ENCODE measurements at places on chromosomes 1 and 21.

- H3K4me3 ChIP-seq = no peak overlapping the region
- peak; percentile 51 for DNase-seq
- H3K27me3 ChIP-seq = peaks cover 16% of the 10 kb centered on the region
- no peaks in the 10 kb centered on the region for H3K36me3 ChIP-seq
Measured at GRCh38 chr21:41121785-41122415, 46.1 kb upstream of the BACE2 start.

GRCh38 chr1:10607228-10607627 is 132.5 kb downstream of the PEX14 start:
- H3K36me3 ChIP-seq = no peaks in the 10 kb centered on the region
- H3K4me1 ChIP-seq = no peaks in the 10 kb centered on the region
- H3K27ac ChIP-seq = no peak overlapping the region
- no peak for DNase-seq
- no peaks in the 10 kb centered on the region for H3K27me3 ChIP-seq
- H3K4me3 ChIP-seq = no peak overlapping the region

- no peak for DNase-seq
- peaks cover 44% of the 10 kb centered on the region for H3K4me1 ChIP-seq
- H3K4me3 ChIP-seq = no peak overlapping the region
- peak overlapping the region; percentile 4 for H3K27ac ChIP-seq
- no peaks in the 10 kb centered on the region for H3K27me3 ChIP-seq
Measured at GRCh38 chr21:38813547-38813946, 7.8 kb downstream of the ETS2 start.

DNA sequence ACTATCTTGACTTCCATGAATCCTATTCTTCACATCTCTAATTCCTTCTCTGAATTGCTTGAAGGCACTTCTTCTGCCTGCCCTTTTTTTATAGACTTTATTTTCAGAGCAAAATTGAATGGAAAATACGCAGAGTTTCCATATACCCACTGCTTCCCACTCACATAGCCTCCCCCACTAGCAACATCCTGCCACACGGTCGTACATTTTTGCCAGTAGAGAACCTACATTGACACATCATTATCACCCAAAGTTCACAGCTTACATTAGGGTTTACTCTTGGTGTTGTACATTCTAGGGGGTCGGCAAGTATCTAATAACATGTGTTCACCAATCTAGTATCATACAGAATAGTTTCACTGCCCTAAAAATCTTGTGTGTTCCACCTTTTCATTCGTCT is 12.3 kb downstream of the EEIG2 start:
- no peak overlapping the region for H3K27ac ChIP-seq
- DNase-seq = no peak
- H3K36me3 ChIP-seq = no peaks in the 10 kb centered on the region
- no peak overlapping the region for H3K4me3 ChIP-seq

GRCh38 chr1:81452693-81453366 is 347.9 kb upstream of the ADGRL2 start:
- peak; percentile 2 for DNase-seq
- no peak overlapping the region for H3K4me3 ChIP-seq
- no peak overlapping the region for H3K27ac ChIP-seq

- H3K27me3 ChIP-seq = peaks cover 1% of the 10 kb centered on the region
- DNase-seq = no peak
Measured at GRCh38 chr1:231151811-231152210, 10.0 kb upstream of the TRIM67 start.

DNA sequence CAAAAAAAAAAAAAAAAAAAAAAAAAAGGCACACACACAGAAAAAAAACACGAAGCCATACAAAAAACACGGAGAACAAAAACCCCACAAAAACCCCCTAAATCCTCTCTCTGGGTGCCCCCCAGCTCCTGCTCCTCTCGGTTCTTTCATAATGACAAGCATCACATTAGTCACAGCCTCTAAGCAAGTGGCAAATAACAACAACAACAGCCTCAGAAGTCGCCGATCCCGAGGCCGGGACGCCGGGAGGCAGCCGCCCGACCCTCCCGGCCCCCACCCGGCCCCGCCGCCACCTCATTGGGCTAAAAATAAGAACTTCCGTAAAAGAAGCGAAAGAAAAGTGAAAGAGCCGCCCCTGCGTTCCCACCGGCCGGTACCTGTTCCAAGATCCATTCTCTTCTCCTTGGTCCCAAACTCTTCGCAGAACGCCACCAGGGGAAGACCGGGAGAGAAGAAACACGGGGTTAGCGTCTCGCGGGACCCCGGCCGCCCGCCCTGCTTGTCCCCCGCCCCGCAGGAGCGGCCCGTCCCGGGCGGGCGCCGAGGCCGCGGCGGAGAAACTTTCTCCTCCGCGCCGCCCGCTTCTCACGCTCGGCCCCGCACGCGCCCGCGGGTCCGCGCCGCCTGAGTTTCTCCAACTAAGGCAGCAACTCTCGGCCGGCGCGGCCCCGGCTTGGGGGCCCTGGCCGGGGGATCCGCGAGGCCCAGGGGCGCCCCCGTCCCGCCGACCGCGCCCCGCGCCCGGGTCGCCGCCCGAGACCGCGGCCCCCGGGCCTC is 102.8 kb downstream of the CASZ1 start:
- no peak overlapping the region for H3K27ac ChIP-seq
- peak overlapping the region; percentile 65 for H3K4me3 ChIP-seq
- no peaks in the 10 kb centered on the region for H3K4me1 ChIP-seq
- DNase-seq = no peak
- no peaks in the 10 kb centered on the region for H3K36me3 ChIP-seq
- H3K27me3 ChIP-seq = no peaks in the 10 kb centered on the region

- H3K27ac ChIP-seq = no peak overlapping the region
- no peaks in the 10 kb centered on the region for H3K27me3 ChIP-seq
- H3K36me3 ChIP-seq = no peaks in the 10 kb centered on the region
- no peaks in the 10 kb centered on the region for H3K4me1 ChIP-seq
- DNase-seq = no peak
- H3K4me3 ChIP-seq = no peak overlapping the region
Measured at GRCh38 chr21:24197132-24197643, 1410.1 kb downstream of the MRPL39 start.

- no peak within 1 kb of the TSS for H3K27ac ChIP-seq
- H3K4me3 ChIP-seq = peak within 1 kb of the TSS; percentile 56
- H3K36me3 ChIP-seq = no peaks in the 10 kb centered on the region
- H3K27me3 ChIP-seq = no peaks in the 10 kb centered on the region
- DNase-seq = no peak
Measured at GRCh38 chr1:6260961-6261614, at the start of gene GPR153. Gene GPR153 (minus strand): TSS chr1:6261098. CDS start chr1:6254905, 6,193 bp downstream.

- H3K36me3 ChIP-seq = no peaks in the 10 kb centered on the region
- no peak overlapping the region for H3K4me3 ChIP-seq
- H3K27ac ChIP-seq = no peak overlapping the region
- DNase-seq = no peak
- no peaks in the 10 kb centered on the region for H3K4me1 ChIP-seq
Measured at GRCh38 chr1:70961374-70961975, 86.1 kb downstream of the PTGER3 start.

DNA sequence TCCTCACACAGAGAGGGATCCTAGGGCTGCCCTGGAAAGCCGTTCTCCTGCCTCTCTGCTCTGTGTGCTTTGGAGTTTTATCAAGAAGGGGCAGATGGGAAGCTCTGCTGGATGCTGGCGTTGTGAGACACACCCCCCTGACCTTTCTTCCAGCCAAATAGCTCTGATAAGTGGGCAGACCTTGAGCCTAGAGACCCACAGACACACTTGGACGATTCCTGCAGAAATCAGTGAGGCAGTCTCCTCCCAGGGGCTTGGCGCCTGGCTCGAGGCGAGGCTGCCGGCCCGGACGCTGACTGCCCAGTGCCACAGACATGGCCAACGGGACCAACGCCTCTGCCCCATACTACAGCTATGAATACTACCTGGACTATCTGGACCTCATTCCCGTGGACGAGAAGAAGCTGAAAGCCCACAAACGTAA is at the start of gene MRAP:
Gene MRAP, plus strand, starts transcription at position 198 of the 424 bp plus-strand sequence. Its CDS starts 117 bp downstream, at position 315.
- no peak for DNase-seq
- H3K4me3 ChIP-seq = no peak within 1 kb of the TSS
- no peak within 1 kb of the TSS for H3K27ac ChIP-seq

DNA sequence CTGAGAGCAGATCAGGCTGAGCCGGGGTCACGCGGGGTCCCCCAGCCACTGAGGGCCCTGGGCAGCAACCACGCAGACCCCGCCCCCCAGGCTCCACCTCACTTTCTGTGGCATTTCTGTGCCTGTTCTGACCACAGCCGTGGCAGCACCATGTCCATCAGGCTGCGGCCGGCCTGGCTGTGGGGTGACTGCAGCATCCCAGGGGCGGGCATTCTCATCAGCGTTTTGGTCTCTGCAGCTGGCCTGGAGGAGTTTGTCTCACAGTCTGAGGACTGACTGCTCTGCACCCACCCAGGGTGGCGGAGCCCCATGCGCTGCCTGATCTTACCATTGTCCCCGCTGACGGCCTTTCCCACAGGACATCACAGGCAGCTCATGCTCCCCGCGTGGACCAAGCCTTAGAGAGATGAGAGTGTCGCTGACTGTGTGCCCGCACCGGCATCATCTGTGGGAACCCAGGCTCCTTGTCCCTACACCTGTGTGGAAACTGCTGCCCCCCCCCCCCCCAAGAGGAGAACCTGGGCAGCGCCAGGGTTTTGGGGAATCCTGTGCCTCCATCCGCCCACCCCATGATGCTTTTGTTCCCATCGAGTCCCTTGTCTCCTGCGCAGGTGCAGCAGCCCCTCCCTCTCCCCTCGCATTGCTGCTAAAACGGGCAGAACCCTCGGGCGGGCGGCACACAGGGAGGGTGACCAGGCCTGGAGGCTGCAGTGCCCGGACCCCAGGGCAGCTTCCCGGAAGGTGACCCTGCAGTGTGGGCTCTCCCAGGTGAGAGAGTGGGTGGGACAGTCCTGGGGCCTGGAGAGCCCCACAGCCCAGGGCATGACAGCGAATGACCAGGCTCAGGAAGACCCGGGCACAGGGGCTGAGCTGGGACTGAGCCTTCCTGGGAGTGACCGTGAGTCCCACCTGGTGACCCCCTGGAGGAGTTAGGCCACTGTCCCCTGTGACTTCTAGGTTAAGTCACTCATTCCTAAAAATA is 1.8 kb downstream of the KRTAP10-1 start:
- no peak overlapping the region for H3K27ac ChIP-seq
- no peaks in the 10 kb centered on the region for H3K27me3 ChIP-seq
- no peak for DNase-seq
- no peak overlapping the region for H3K4me3 ChIP-seq

GRCh38 chr1:37764888-37765441 is at the start of gene EPHA10:
Gene EPHA10 (minus strand): TSS chr1:37765120. CDS start chr1:37765066, 54 bp downstream.
- no peaks in the 10 kb centered on the region for H3K4me1 ChIP-seq
- no peak within 1 kb of the TSS for H3K4me3 ChIP-seq
- H3K27ac ChIP-seq = no peak within 1 kb of the TSS
- no peak for DNase-seq

- H3K27ac ChIP-seq = no peak overlapping the region
- no peak for DNase-seq
- H3K36me3 ChIP-seq = no peaks in the 10 kb centered on the region
- H3K4me1 ChIP-seq = peaks cover 10% of the 10 kb centered on the region
Measured at GRCh38 chr1:40382108-40382460, 8.6 kb downstream of the SMAP2 start.

- no peaks in the 10 kb centered on the region for H3K27me3 ChIP-seq
- H3K36me3 ChIP-seq = no peaks in the 10 kb centered on the region
- H3K4me1 ChIP-seq = no peaks in the 10 kb centered on the region
- H3K4me3 ChIP-seq = no peak overlapping the region
Measured at GRCh38 chr1:180863158-180863775, 49.4 kb upstream of the KIAA1614 start.

GRCh38 chr21:42310411-42311001 is 4.7 kb downstream of the TFF3 start:
- H3K27ac ChIP-seq = no peak overlapping the region
- peaks cover 3% of the 10 kb centered on the region for H3K4me1 ChIP-seq
- H3K4me3 ChIP-seq = no peak overlapping the region

GRCh38 chr1:150789396-150789795 is 18.7 kb downstream of the CTSK start:
- H3K4me3 ChIP-seq = no peak overlapping the region
- no peak for DNase-seq
- H3K36me3 ChIP-seq = no peaks in the 10 kb centered on the region
- H3K27ac ChIP-seq = no peak overlapping the region

GRCh38 chr1:177444997-177445746 is 274.4 kb downstream of the BRINP2 start:
- DNase-seq = no peak
- H3K27me3 ChIP-seq = no peaks in the 10 kb centered on the region
- H3K4me3 ChIP-seq = no peak overlapping the region
- no peaks in the 10 kb centered on the region for H3K4me1 ChIP-seq
- no peak overlapping the region for H3K27ac ChIP-seq
- no peaks in the 10 kb centered on the region for H3K36me3 ChIP-seq

DNA sequence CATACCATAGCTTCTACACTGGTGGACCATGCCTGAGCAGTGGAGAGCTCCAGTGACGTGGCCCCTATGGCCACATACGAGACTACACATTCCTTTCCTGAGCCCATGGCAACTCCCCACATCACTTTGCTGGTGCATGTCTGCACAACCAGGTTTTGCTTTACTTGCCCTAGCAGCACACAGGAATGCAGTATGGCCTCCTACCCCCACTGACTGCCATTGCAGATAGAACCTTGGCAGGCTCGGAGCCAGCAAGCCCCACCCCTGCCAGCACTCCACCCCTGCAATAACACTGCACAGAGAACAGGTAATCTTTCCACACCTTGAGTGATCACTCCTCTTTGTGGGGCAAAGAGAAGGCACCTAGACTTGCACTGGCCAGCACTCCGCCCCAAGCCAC is 531.9 kb upstream of the CAMK1G start:
- no peaks in the 10 kb centered on the region for H3K36me3 ChIP-seq
- H3K27ac ChIP-seq = no peak overlapping the region
- DNase-seq = no peak
- H3K4me3 ChIP-seq = no peak overlapping the region
- H3K4me1 ChIP-seq = peaks cover 13% of the 10 kb centered on the region

DNA sequence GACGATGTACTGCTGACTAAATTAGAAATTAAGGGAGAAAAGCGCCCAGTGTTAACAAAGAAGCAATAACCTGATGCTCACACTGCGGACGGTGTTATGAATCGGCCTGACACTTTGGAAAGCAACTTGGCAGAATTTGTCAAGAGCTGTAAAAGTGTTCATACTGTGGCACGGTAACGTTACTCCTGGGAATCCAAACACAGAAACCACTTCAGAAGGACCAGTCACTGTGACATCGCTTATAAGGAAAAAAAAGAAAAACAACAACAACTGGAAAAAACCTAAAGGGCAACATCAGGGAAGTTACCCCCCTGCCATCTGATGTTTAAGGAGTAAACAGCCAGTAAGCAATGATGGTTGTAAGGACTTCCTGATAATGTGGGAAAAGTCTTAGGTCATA is 27.7 kb downstream of the CAPZB start:
- peaks cover 44% of the 10 kb centered on the region for H3K4me1 ChIP-seq
- no peak overlapping the region for H3K4me3 ChIP-seq
- no peaks in the 10 kb centered on the region for H3K27me3 ChIP-seq
- H3K36me3 ChIP-seq = peaks cover 4% of the 10 kb centered on the region
- peak overlapping the region; percentile 22 for H3K27ac ChIP-seq

GRCh38 chr1:104238991-104239390 is 489.3 kb downstream of the AMY1C start:
- H3K27ac ChIP-seq = no peak overlapping the region
- H3K27me3 ChIP-seq = no peaks in the 10 kb centered on the region

DNA sequence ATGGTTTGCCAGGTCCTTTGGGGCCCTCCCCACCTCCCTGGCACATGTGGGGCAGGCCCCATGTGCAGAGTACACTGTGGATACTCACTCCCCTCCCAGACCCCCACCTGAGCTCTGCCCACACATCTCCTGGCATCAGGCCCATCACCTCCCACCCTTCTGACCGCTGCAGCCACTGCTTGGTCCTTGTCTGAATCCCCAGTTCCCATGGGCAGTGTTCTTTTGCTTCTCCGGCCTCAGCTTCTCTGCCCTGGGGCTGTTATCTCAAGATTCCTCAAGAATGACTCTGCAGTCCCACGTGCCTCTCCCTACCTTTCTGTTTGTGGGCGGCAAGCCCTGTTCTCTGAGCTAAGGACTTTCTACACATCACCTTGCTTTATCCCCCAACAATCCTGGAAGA is 187.7 kb upstream of the EDN2 start:
- peak; percentile 81 for DNase-seq
- peak overlapping the region; percentile 79 for H3K27ac ChIP-seq
- peaks cover 44% of the 10 kb centered on the region for H3K4me1 ChIP-seq
- H3K27me3 ChIP-seq = no peaks in the 10 kb centered on the region

Data from astrocyte (in vitro differentiated cells and primary cell).